Gastroesophageal sphincter (tissue), 4 donors: ENCODE measurements at places on chromosomes 5 and 9. TPM values are rescaled to one million over a fixed set of nuclear protein-coding genes. Genes with fewer than 3 reads are reported as not detected.

Gene STPG3
- total RNA-seq, result not detected

- peak; percentile 58 for ATAC-seq
These were observed 246.7 kb downstream of the GAS1 start for GRCh38 chr9:86700629-86701028.

DNA sequence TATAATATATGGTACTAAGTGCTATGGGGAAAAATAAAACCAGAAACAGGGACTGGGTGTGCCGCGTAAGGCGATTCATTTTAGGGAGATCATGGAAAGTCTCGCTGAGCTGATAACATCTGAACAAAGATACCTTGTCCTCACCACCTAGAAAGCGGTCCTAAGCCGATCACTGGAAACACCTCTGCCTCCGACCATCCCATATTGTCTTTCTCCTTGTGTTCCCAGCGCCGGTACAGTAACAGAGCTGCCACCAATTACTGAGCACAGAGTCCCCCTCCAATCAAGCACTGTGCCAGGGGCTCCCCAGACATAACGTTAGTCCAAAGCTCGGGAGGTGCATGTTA, 704 bp downstream of the CCDC112 start:
- no peak for ATAC-seq

DNA sequence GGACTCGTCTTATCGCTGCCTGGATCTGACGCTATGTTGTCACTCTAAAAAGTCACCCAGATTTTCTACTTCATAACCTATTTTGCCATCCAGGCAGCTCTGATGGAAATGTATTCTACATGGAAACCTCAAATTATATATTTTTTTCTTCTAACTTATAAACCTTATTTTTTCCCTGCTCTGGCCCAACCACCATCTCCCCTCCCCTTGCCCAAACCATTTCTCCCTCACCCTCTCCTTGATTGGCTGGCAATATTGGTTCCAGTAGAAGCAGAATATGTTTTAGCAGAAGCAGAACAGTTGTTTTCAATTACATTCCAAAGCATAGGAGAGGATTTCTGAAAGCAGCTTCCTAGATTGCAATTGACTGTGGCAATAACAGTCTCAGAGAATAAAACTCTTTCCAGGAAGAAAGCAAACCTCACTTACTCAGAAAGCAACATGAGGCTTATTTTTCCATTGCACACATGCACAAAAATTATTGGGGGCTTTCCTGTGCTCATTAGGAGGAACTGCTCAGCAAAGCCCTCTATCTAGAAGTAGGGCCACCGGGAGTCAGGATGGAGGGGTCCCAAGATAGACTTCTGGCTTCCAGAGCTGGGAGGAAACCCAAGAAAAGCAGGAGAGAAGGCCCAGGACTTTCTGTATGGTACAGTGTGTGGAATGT, 191.8 kb downstream of the ESM1 start:
- ATAC-seq, result no peak

DNA sequence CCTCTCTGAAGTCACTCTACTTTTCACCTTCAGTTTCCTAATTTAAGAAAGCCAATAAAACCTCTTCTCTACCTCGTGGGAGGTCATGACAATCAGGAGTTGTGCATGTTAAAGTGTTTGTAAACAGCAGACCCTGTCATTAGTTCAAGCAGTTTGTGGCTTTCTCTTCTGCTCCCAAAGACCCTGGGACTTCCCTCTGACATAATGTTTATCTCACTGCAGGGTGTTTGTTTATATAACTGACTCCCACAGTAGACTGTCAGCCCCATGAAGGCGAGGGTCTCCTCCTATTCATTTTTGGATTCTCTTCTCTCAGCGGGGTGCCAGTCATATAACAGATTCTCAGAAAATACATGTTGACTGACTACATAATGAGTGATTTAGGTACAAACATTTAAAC, 360.0 kb upstream of the ZNF462 start:
- ATAC-seq, result no peak
